ENCODE measurements at places on chromosomes 2 and 18. TPM values are rescaled to one million over a fixed set of nuclear protein-coding genes. Genes with fewer than 3 reads are reported as not detected.

IL1RL2 gene
- 8.1 TPM for total RNA-seq

SCYGR4 gene
- total RNA-seq = not detected

SCG2 gene
- 0.12 TPM for total RNA-seq

CACNB4 gene
- total RNA-seq = 9.6 TPM

RAX gene
- not detected for total RNA-seq

GALNT14 gene
- total RNA-seq = 26.7 TPM

G6PC2 gene
- not detected for total RNA-seq

- no peak for ATAC-seq
These were observed 192.5 kb downstream of the NDUFA10 start for GRCh38 chr2:239832490-239833268.

DNA sequence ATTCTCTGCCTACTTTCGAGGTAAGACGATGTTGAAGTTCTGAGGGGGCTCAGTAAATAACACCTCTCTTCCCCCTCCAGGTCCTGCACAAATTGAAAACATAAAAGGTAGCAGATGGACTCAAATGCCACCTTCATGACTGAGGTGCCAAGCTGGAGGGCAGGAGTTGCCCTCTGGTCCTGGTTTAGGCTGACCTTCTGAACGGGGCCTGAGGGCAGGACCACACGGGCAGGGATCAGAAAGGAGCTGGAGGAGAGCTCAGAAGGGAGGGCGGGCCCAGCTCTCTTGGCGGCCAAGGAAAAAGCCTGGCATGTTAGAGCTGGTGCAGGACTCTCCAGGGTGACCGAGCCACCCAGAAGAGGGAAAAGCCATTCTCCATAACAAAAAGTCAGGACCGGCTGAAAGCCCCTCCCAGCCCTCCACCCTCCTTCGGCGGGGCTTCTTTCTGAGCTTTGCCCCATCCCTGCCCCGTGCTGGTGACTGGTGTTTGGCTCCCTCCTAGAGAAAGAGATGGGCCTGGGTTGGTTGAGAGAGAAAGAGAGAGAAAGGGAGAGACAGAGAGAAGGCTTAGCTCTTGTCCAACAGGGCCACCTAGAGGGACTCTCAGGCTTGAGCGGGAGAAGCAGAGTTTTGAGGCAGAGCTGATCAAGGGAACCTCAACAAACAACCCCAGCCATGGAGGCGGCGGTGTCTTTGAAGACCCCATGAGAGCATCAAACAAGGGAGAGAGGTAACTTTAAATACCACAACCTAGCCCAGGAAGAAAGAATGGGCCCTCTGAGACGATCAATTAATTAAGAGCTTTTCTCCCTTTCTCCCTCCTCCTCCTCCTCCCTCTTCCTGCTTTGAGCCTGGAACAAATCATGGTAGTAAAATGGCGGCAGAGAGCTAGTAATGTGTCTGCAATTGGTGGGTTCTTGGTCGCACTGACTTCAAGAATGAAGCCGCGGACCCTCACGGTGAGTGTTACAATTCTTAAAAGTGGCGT is 50.8 kb downstream of the WIPF1 start:
- peak; percentile 80 for ATAC-seq

- no peak for ATAC-seq
These were observed 1.3 kb downstream of the KCTD1 start for GRCh38 chr18:26546875-26547645.

DNA sequence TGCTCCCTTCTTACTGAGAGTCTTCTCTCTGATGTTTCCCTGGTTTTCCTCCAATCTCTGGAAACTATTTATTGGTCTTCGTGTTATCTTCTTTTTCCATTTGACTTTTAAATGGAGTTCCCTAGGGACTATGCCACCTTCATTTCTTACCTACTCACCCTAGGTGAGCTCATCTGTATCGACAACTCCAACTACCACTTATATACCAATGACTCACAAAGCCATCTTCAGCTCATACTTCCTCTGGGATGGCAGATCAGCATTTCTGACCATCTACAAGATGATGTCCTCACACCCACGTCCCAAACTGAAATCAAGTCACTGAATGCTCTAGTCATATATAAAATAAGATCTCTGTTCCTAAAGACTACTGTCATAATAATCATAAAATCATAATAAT is 40.6 kb downstream of the CFAP210 start:
- ATAC-seq = no peak

DNA sequence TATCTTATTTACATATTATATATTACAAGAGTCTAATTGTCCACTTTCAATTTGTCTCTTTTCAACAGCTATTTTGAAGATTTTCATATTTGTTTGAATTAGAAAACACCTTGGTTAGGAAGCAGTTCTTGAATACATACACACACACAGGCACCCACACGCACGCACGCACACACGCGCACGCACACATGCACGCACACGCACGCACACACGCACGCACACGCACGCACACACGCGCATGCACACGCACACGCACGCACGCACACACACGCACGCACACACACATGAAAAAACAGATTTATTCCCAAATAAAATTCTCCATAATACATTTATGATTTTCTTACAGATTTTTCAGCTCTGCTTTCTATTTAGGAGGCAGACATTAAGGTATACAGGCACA is 220.7 kb downstream of the NYAP2 start:
- no peak for ATAC-seq

DNA sequence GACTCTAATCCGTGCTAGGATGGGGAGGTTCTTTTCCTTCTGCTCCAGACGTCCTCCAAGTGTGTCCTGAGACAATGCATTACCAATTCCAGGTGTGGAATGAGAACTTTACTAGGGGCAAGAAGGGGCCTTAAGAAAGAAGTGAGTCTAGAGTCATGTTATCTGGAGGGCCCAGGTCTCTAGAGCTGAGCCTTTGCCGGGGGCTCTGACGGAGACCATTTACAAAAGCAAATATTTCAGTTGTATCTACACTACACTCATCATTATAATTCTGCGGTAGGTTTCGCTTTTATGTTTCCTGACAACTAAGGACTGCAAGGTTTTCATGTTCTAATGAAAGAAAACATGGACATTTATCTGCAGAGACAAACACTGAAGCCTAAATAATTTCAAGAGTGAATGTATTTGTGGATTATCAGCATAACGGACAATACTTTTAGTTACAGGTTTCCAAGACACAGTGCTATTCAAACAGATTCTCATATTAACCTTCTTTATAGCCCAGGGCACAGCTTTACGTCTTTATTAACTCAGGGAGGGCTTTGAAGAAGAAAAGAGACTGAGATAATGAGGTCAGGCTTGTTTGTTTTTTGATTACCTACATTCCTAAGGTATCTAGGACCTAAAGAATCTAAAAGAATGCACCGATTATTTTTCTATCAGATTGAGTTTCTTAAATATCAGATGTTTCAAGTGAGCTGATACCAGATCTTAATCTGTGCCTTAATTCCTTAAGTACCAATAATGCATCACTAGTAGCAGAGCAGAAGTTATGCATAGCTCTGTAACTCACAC is 15.0 kb upstream of the LAMA1 start:
- no peak for ATAC-seq

- no peak for ATAC-seq
These were observed 388.6 kb downstream of the PARD3B start for GRCh38 chr2:204933735-204934374.

- ATAC-seq = no peak
These were observed 147.1 kb downstream of the WDSUB1 start for GRCh38 chr2:159139216-159139933.

- ATAC-seq = no peak
These were observed 91.6 kb downstream of the TMX3 start for GRCh38 chr18:68623342-68623741.
